Motor neuron (in vitro differentiated cells): ENCODE measurements at places on chromosomes 3 and 15. TPM values are rescaled to one million over a fixed set of nuclear protein-coding genes. Genes with fewer than 3 reads are reported as not detected.
A peak's percentile ranks its signal among the peaks of the same experiment; 100 is the strongest.

GRCh38 chr15:56786966-56787365 lies 53.7 kb upstream of the ZNF280D start:
- no peak for ATAC-seq

KY gene
- total RNA-seq = 1.2 TPM in 1 of 2 replicates, not detected in the other

GRCh38 chr3:11539677-11540076 lies 104.0 kb downstream of the VGLL4 start:
- ATAC-seq = no peak

- no peak for ATAC-seq
These were observed 25.5 kb upstream of the CP start for GRCh38 chr3:149247008-149247710.

DNA sequence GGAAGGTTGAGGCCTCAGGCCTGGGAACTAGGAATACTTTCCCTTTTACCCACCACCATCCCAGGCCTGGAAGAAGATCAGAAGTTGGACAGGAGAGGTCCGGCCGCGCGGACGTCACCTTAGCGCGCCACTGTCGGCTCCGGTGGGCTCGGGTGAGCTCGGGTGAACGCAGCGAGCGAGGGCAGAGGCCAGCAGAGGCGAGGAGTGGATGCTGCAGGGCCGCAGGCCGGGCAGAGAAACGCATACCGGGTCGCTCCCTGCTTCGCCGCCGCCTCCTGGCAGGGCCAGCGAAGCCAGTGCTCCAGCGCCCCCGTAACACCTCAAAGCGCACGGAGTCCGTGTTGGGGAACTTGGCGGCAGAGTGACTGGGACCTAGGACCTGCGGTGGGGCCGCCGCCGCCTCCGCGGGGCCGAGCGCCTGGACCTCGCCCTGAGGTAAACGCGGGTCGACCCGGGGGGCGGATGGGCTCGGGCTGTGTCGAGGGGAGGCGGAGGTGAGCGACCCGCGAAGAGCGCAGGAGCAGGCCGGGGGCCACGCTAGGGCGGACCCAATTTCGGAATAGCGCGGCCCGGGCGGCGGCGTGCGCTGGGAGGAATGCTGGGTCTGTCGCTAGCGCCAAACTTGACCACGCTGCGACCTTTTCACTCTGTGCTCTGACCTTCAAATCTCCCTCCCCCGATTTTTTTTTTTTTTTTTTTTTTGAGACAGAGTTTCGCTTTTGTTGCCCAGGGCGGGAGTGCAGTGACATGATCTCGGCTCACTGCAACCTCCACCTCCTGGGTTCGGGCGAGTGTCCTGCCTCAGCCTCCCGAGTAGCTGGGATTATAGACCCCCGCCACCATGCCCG lies 1.6 kb downstream of the CYP11A1 start:
- peak; percentile 64 for ATAC-seq

DNA sequence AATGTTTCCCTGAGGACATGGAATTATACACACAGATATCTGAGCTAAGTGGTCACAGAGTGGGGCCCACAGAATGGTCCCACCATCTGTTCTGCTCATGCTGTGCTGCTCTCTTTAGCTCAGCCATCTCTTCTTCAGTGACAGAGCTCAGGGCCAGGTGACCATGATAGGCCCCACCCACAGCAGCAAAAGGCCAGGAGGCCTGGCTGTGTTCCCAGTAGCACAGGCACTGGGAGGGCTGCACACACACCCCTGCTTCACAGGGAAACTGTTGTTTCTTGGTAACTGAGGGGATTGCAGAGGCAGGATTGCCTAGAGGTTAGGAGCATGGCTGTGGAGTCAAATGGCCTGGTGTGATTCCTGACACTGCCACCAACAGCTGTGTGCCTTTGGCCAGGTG lies 4.8 kb upstream of the FBXW12 start:
- peak; percentile 80 for ATAC-seq

DNA sequence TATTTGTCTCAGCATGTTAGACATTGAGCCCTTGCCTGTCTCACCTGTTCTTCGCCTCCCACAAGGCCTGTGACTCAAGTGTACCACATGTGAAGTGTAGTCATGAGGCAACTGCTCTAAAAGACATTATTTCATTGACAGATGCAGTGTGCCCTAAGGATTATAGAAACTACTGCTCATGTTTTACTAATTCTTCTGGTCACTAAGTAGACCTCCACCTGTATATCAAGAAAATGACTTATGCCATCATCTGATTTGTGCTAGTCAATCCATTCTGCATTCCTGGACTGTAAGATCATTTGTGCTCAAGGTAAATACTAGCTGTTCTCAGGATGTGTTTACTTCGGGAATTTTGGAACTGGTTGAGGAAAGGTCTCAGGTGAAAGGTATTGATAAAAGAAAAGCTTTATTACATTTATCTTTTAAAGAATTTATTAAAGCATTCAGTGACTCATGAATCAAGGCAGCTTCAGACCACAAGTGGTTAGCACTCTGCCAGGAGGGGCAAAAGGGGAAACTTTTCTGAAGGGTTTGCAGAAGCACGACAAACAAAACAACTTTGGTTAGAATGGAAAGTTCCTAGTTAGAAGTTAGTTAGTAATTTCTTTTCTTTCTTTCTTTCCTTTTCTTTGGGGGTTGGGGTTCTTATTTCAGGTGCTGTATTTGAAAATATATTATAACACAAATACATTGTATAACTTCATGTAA lies 465.3 kb upstream of the CBLB start:
- ATAC-seq = no peak

- peak; percentile 40 for ATAC-seq
These were observed 19.0 kb downstream of the ACAA1 start for GRCh38 chr3:38117748-38118420.

DNA sequence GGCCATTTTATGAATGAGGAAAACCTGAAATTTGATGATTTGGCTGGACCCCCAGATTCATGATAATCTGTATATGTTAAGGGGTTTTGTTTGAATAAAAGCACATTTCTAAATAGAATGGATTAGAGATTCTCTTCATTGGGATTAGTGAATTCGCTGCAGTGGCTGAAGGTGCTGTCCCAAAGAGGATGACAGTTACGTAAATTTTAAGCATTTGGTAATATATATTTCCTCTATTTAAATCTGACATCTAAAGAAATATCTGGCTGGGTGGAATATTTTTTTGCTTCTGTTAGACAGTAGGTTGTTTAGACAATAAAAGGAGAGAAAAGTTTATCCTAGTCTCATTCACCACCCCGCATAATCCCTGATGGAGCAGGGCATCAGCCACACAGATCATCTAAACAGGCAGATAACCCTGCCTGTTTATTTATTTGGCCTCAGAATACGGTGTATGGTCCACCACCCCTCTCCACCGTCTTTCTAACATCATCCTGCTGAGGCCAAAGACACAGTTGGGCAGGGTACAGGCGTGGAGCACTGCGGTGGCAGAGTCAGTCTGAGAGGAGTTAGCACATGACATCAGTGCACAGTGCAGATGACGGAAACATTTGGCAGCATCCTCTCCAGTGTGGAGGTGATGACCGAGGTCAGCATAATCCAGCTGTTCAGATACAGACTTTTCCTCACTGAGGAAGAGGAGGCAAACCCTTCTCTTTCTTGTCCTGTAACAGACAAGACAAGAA lies 20.4 kb upstream of the NFKBIZ start:
- peak; percentile 92 for ATAC-seq

- ATAC-seq = no peak
These were observed 16.3 kb upstream of the ATP13A3 start for GRCh38 chr3:194503081-194503531.

RTF1 gene
- total RNA-seq = 38.4 and 44.8 TPM in 2 replicates
